SHP77 (cell line): ENCODE measurements at places on chromosomes 1 and 21.
A peak's percentile ranks its signal among the peaks of the same experiment; 100 is the strongest.

GRCh38 chr1:55358581-55358980, 143.4 kb upstream of the USP24 start:
- DNase-seq, result no peak

DNA sequence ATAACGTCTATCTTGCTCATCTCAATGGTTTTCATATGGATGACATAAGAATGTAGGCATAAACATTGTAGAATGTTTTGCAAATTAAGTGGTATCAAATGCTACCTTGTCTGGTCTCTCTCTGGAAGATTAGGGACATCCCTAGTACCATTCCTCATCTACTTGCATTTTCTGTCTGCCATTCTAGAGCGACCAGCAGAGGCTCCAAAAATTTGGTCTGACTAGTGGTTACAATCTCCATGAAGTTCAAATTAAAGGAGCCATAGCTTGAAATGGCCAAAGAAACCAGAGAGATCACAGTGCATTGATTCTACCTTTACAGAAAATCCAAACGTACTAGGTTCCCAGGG, 1.1 kb downstream of the CD84 start:
- no peak for DNase-seq

GRCh38 chr21:34946385-34946840, 102.7 kb downstream of the RUNX1 start:
- no peak for DNase-seq

- no peak for DNase-seq
Measured at GRCh38 chr1:199546323-199546722, 481.2 kb upstream of the NR5A2 start.

GRCh38 chr1:208425096-208425495, 180.9 kb upstream of the PLXNA2 start:
- no peak for DNase-seq

- no peak for DNase-seq
Measured at GRCh38 chr1:165580931-165581871, 37.4 kb downstream of the LRRC52 start.

DNA sequence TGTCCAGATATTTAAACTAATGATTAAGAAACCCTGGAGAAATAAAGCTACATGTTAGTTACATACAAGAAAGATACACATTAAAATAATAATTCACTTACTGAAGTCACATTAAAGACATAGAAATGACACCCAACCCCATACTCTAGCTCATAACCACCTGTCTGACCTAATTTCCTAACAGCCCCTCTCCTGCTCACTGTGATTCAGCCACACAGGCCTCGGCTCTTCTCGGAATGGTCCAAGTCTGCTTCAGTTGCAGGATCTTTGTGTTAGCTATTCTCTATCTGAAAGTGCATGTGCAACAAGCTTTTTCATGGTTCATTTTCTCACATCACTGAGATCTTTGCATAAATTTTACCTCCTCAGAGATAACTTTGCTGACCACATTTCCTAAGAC, 209.8 kb downstream of the TM2D1 start:
- DNase-seq, result no peak

DNA sequence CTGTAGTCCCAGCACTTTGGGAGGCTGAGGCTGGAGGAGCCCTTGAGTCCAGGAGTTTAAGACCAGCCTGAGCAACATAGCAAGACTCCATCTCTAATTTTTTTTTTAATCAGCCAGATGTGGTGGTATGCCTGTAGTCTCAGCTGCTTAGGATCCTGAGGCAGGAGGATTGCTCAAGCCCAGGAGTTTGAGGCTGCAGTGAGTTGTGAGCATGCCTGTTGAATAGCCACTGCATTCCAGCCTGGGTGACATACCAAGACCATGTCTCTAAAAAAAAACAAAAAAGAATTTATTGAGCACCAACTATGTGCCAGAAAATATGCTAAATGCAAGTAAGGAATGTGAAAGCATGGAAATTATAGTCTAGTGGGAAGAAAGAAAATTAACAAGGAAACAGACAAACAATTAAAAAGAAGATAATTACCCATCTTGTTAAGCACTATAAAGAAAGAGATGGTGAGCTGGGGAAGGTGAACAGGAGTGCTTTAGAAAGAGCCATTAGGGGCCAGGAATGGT, 104.0 kb upstream of the ZNF678 start:
- no peak for DNase-seq

DNA sequence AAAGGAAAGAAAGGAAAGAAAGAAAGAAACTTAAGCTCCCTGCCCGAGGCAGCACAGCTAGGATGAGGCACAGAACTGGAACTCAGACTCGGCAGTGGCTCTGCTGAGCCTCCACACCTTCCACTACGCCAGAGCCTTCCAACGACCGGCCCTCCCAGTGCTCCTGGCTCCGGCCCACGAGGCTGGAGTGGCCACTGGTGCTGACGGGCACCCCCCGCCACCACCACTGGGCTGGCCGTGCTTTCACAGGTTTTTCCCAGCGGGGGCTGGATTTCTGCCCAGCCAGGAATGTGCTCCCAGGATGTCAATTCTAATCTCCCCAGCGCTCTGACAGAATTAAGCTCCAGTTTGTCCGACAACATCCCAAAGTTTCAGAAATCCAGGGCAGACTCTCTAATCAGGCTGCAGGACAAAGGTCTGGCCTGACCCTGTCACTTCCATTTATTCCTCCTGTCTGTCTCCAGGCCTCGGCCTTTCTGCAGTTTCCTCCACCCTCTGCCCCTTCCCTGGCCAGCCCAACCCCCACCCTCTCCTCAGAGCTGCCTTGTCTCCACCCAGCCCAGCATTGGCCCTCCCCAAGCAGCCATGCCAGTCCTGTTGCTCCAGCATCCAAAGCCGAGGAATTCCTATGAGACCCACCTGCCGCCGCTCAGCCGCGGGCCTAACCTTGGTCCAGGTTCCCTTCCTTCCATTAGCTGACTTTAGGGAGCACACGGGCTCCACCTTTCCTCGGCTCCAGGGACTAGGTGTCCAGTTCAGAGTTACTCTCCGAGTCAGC, 81.9 kb downstream of the CASZ1 start:
- no peak for DNase-seq

- DNase-seq, result no peak
Measured at GRCh38 chr1:100122177-100122576, 10.6 kb downstream of the SASS6 start.

DNA sequence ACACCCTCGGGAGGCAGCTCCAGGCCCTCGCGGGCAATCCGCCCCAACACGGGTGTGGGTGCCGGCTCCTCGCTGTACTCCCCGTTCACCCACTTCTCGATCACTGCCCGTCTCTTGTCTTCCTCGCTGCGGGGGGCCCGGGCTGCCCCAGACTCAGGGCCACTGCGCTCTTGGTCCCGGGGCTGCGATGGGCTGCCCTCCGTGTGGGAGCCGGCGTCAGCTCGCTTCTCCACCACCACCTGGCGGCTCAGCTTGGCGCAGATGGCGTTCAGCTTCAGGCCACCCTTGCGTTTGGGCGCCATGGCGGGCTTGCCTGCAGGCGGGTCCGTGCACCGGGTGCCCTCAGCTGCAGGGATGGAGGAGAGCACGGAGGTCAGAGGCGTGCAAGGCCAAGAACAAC, 131.2 kb downstream of the CASZ1 start:
- no peak for DNase-seq

GRCh38 chr1:5385096-5385799, 607.0 kb downstream of the NPHP4 start:
- no peak for DNase-seq

DNA sequence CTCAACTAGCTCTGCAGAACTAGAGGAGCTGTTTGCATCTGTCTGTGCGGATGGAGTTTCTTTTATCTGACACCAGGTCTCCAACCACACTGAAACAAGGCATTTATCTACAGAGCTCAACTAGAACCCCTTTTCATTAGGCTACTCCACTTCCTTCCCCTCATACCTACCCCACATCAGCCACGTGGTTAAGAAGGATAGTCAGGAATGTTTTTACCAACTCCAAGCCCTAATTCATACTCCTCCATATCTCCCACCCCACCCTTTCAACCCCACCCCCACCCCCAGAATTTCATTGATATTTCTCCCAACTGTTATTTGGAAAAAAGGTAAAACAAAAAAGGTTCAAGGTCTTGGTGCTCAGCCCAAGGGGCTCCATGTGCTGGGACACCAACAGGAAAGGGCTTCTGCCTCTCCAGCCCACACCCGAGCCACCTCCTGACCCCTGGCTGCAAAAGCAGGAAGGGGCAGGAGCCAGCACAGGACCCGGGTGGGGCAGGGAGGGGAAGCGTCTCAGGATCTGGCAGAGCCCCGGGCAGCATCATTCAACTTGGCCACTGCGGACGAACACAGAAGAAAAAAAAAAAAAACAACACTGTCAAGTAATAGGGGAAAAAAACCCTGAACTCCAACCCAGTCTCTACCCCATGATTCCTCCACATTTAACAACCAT, 7.0 kb downstream of the ENSA start:
- DNase-seq, result no peak

GRCh38 chr21:38661197-38661871, 144.4 kb upstream of the ETS2 start:
- no peak for DNase-seq

DNA sequence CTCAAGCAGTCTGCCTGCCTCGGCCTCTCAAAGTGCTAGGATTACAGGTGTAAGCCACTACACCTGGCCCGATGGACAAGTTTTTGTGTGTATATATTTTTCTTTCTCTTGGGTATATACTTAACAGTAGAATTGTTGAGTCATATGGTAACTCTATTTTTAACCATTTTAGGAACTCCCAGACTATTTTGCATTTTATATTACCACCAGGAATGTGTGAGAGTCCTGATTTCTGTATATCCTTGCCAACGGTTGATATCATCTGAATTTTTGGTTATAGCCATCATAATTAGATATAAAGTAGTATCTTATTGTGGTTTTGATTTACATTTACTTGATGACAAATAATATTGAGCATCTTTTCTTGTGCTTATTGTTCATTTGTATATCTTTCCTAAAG, 20.7 kb downstream of the FNBP1L start:
- no peak for DNase-seq

GRCh38 chr1:233491953-233492620, 121.8 kb upstream of the KCNK1 start:
- no peak for DNase-seq

GRCh38 chr1:106749491-106749890, 307.0 kb upstream of the PRMT6 start:
- DNase-seq, result no peak

- DNase-seq, result no peak
Measured at GRCh38 chr21:16419188-16419921, 689.6 kb downstream of the USP25 start.

DNA sequence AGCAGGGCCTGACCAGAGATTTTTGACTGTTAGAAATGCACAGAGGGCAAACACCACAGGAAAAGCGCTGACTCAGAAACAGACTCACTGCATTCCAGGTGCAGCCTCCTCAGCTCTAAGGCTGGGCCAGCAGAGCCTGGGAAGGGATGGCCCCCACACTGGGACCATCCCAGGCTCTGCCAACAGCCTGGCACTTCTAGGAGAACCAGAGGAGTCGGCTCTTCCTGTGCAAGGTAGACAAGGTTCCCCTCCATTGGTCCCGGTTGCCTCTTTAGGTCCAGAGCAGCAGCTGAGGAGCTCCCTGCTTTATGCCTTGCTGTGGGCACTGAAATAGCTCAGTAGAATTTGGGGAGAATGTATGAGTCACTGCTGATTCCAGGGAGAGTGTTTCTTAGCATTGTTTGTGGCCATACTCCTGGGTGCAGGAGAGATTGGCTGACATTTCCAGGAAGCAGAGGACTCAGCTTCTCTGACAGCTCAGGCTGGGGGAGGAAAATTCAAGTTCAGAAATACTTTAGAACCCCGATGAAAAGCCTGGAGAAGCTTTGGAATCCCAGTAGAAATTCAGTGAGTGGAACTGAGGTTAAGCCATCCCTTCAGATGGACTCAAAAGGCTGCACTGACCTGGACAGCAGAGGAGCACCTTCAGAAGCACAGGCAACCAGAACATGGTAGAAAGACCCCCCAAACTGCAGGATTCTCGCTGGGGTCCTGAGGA, 19.7 kb downstream of the PRAMEF1 start:
- no peak for DNase-seq

- DNase-seq, result no peak
Measured at GRCh38 chr1:75870951-75871350, 61.3 kb downstream of the ASB17 start.

DNA sequence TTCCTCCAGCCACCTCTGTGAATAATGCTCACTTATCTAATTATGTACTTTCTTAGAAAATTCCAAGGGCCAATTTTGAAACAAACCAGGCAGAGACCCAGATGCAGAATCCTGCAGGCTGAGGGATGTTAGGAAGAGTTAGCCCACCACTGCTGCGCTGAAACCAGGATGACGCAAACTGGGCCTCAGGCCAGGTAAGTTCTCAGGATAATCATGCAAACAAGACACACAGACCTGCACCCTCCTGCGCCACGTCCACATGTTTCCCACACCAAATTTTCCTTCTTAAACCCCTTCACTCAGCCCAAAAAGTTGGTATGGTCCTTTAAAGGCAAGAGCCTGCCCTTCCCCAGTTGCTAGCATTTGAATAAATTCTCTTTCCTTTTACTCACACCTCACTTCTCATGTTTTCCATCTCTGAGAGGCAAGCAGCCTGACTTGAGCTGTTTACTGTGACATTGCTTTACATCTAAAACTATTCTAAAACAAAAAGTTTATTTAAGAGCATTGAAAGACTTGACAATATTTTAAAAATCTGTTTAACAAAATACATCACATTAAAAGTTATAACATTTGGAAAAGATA, 887.1 kb downstream of the LRRIQ3 start:
- DNase-seq, result peak; percentile 15

DNA sequence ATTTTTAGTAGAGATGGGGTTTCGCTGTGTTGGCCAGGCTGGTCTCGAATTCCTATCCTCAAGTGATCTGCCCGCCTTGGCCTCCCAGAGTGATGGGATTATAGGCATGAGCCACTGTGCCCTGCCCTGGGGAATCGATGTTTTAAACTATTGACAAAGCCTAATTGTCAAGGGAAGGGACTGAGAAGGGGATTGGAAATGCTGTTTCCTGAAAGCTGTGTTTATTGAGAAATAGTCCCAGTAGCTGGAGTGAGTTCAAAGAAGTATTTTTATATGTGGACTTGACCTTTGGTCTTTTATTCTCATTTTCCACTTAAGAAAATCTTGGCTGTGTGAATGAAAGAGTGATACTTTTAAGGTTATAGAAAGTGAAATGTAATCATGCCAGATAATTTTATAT, 47.5 kb downstream of the KIF1B start:
- no peak for DNase-seq

GRCh38 chr1:170670802-170671628, 7.1 kb downstream of the PRRX1 start:
- DNase-seq, result no peak

DNA sequence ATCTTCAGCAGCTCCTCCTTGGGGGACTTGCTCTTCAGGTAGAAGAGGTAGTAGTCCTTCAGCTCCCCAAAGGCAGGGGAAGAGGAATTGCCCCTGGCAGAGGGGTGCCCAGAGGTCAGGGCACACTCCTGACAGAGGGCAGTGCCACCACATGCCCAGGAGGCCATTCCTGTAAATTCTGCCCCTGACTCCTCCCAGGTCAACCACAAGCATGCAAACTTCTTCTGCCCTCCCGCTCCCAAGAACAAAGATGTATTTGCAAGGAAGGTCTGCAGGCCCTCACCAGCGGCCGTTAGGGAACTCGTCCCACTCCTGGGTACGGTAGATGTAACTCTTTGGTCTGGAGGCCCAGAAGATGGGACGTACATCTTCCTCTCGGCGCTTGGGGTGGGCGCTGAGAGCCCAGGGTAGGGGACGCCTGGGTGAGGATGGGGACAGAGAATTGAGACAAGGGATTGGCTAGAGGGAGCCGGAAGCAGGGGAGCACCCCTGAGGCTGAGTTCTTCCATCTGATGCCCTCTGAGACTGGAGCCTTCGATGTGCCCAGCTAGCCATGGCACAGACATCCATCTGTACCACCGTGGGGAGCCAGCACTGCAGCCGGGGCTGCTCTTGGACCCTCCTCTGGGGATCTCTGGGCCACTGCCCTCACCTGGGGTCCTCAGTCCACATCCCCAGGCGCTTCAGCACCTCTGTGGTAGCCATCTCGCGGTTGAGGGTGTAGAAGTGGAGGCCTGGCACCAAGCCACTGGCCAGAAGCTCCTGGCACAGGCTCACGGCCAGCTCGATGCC, 11.1 kb downstream of the MTHFR start:
- DNase-seq, result no peak
